ENCODE measurements at places on chromosomes 12 and 14. TPM values are rescaled to one million over a fixed set of nuclear protein-coding genes. Genes with fewer than 3 reads are reported as not detected.

Gene IL22
- total RNA-seq, result not detected

Gene NANOG
- total RNA-seq, result not detected

Gene AQP2
- total RNA-seq, result not detected

Gene MANSC4
- total RNA-seq, result not detected

GRCh38 chr14:61545726-61546455 is 149.4 kb upstream of the HIF1A start:
- no peak for DNase-seq

DNA sequence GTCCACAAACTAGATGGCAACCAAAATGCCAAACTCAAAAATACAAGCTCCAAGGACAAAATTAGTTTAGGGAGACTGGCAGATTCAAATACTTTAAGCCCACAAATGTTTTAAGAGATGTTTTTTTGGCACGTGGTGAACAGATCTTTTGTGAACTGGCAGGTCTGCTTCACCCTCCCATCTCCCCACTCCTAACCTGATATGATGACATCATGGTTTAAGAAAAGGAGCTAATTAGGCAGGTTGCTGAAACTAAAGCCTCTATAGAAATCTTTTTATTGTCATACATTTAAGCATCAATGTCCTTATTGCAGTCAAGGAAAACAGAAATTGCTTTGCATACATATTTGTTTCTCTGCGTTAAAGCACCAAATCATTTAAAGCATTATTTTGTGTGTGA is 5.8 kb downstream of the LRIG3 start:
- DNase-seq, result no peak

DNA sequence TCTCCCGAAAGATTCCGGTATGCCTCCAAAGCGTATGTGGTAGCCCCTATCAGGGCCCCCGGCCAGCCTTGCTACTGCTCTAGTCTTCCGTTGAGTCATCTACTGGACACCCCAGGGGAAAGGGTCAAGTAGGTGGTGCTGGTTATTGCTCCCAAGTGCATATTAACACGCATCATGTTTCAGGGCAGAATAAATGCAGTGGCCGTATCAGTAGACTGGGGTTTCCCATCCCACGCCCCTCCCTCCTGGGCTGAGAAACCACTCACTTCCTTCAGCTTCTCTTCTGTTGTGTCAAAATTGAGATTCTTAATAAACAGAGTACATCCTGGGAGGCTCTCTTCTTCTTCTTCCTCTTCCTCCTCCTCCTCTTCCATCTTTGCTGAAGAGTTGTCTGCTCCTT is 39.3 kb downstream of the RBM19 start:
- DNase-seq, result no peak
